Activated CD4-positive, alpha-beta memory T cell treated with anti-CD3 and anti-CD28 coated beads for 36 hours (primary cell): ENCODE measurements at places on chromosomes 1 and 21.
A peak's percentile ranks its signal among the peaks of the same experiment; 100 is the strongest.

DNA sequence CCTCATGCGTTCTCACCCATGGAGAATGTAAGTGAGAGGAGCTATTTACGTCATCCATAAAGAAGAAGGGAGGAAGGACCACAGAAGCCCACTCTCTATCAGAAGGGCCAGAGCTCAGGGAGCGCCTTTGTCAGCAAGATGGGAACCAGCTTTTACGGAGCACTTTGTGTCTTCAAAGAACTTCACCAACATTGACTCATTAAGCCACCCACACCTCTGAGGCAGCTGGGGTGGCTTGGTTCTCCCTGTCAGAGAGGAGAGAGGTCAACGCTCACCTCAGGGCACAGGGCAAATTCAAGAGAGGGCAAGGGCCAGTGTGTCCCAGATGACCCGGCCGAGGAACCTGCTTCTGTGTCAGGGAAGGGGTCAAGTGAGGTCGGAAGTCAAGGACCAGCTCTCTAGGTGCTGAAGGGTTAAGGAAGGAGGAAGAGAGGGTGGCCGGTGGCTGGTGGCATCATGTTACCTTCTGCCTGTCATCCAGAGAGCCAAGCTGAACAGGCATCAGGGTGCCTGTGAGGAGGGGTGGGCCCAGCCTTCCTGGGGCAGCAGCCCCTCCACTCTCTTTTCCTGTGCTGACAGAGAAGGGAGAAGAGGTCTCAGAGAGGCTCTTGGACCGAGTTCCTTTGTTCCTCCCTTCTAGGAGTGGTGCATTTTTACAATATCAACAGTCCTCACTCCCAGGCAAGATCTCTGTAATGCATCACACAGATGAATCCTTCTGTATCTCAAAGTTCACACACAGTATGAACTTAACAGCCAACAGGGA lies 109.0 kb downstream of the ETS2 start:
- peak; percentile 31 for DNase-seq

DNA sequence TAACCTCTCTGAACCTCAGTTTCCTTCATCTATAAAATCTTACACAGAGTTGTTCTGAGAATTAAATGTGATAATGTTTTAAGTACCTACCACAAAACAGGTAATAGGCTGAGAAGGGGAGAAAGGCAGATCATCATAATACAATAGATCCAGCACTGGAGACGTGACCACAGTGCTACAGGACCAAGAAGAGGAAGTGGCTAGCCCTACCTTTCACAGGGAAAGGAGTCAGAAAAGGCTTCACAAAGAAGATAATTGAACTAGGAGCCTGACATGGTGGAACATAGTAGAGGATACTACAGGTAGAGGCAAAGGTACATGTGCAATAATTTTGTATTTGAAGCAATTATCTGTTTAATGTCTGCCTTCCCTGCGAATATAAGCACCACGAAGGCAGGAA lies 45.1 kb downstream of the ERI3 start:
- no peak for DNase-seq

DNA sequence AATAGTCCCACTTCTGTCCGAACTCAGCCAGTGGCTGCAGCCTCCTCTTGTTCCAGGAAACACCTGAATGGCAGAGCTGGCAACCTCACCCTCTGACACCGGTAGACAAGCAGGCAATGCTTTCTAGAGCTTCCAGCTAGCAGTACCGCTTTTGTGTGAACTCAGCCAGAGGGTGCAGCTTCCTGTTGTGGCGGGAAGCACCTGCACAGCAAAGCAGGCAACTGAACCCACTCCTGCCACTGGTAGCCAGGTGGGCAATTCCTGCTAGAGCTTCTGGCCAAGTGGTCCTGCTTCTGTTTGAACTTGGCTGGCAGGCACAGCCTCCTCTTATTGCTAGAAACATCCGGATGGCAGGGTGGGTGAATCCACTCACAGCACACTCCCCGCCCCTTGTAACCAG lies 40.1 kb upstream of the TMPRSS15 start:
- no peak for DNase-seq

- no peak for DNase-seq
These were observed 104.8 kb upstream of the GRIK1 start for GRCh38 chr21:30044447-30045064.

GRCh38 chr1:155504207-155504606 lies 58.4 kb downstream of the ASH1L start:
- no peak for DNase-seq

- no peak for DNase-seq
These were observed 143.8 kb downstream of the TGFB2 start for GRCh38 chr1:218488986-218489385.

- no peak for DNase-seq
These were observed 771.6 kb upstream of the CXADR start for GRCh38 chr21:16741141-16741665.

- no peak for DNase-seq
These were observed 258.9 kb downstream of the SEC16B start for GRCh38 chr1:177710696-177711620.

DNA sequence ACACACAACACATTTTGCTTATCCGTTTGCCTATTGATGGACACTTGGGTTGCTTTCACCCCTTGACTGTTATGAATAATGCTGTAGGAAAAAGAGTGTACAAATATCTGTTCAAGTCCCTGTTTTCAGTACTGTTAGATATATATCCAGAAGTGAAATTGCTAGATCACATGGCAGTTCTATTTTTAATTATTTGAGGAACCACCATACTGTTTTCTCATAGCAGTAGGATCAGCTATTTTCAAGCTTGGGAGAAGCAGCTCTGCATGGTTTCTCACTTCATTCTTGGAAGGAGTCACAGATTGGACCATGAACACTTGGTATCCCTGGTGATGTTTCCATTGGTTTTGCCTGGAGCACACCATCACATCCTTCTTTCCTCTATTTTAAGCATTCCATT lies 114.4 kb upstream of the ZP4 start:
- no peak for DNase-seq

DNA sequence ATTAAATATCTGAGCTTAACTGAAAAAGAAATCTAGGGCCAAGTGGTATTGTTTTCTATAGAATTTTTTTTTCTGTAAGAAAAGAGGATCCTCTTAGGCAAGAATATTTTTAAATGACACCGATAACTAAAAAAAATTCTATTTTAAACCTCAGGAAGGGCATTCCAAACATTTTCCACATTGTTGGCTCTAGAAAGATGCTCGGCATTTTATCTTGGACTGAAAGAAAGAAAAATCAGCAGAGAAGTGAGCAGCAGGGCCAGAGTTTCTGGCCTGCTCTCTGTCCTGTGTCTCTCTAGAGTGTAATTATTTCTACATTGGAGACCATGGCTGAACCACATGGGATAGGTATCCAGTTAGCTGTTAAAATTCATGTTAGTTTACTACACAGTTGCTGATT lies 192.5 kb upstream of the GREM2 start:
- no peak for DNase-seq

DNA sequence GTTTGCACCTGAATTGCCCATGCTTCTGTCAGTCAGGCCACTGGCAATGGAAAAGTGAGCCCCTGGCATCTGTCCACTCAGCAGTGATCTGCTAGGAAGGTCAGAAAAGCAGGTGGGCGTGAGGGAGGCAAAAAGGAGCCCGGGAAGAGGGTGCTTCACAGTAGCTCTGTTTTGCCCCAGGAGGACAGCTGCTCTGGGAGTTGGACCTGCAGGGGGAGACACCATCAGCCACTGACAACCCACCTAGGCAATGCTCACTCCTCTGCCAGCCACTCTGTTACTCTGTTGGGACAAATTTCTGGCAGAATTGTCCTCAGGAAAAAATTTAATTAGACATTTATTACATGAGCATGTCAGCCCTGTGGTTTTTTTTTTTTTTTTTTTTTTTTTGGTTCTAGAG lies 146.4 kb downstream of the LRIG2 start:
- DNase-seq = no peak

- peak; percentile 28 for DNase-seq
These were observed 264.9 kb downstream of the DYRK1A start for GRCh38 chr21:37631319-37632117.

GRCh38 chr1:91308544-91308943 lies 96.1 kb downstream of the HFM1 start:
- no peak for DNase-seq

DNA sequence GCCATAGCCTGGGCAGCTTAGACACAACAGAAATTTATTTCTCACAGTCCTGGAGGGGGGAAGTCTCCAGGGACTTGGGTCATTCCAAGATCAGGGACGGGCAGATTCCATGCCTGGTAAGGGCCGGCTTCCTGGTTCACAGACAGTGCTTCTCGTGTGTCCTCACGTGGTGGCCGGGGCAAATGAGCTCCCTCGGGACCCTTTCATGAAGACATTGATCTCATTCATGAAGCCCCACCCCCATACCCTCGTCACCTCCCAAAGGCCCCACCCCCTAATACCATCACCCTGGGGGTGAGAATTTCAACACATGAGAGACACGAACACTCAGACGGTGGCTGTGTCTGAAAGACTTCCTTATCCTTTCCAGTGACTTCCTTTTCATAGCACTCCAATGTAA lies 51.5 kb downstream of the ACOT7 start:
- no peak for DNase-seq

DNA sequence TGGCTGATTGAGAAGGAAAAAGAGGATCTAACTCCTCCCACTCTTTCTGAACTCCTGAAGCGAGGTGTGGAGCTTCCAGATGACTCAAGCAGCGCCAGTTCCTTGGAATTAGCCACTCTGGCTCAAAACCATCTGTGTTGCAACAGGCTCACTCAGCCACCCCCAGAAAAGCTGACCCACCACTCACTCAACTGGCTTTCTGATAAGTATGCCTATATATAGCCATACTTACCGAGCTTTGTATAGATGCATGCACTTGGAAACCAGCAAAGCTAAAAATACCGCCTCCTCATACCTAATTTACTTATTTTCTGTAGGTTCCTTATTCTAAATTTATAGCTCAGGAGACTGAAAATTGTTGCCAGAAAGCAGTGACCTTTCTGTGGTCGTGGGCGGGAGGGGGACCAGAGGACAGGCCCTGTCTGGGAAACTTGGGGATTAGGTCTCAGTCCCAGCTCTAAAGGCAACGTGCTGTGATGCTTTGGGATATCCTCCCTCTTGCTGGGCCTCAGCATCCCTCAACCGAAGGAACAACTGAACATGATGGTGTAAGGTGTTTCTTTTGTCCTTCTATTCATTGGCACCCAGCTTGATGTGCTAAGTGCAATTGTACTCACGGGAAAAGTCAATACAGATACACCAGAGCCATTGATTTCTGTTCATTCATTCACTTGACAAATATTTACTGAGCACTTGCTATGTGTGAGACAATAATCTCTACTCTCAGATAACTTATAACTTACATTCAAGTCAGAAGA lies 65.7 kb downstream of the NENF start:
- DNase-seq = no peak

GRCh38 chr1:23719162-23719820 lies 24.0 kb upstream of the ELOA start:
- peak; percentile 15 for DNase-seq

- no peak for DNase-seq
These were observed 21.2 kb downstream of the JAM2 start for GRCh38 chr21:25660233-25660632.

GRCh38 chr1:225822655-225823403 lies 12.9 kb downstream of the EPHX1 start:
- DNase-seq = no peak

DNA sequence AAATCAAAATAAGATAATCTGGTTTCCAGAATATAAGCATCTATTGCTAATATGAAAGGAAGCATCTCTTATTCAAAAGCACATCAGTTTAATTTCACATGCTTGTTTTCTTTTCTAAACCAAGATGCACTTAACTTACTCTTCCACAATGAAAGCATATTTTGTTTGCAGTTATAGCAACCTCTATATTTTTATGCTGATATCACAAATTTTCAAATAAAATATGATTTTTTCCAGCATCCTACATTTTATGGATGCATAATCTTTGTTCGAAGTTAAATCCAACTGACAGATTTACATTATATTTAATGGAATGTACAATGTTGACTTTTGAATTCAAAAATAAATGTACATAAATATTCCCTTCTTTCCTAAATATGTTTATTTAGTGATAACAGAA lies 978.3 kb upstream of the B3GALT2 start:
- DNase-seq = no peak

- no peak for DNase-seq
These were observed 144.7 kb downstream of the PCBP3 start for GRCh38 chr21:45788198-45788597.

GRCh38 chr1:221069986-221070385 lies 190.7 kb downstream of the HLX start:
- no peak for DNase-seq

- DNase-seq = no peak
These were observed 38.5 kb downstream of the CRB1 start for GRCh38 chr1:197306381-197307062.

DNA sequence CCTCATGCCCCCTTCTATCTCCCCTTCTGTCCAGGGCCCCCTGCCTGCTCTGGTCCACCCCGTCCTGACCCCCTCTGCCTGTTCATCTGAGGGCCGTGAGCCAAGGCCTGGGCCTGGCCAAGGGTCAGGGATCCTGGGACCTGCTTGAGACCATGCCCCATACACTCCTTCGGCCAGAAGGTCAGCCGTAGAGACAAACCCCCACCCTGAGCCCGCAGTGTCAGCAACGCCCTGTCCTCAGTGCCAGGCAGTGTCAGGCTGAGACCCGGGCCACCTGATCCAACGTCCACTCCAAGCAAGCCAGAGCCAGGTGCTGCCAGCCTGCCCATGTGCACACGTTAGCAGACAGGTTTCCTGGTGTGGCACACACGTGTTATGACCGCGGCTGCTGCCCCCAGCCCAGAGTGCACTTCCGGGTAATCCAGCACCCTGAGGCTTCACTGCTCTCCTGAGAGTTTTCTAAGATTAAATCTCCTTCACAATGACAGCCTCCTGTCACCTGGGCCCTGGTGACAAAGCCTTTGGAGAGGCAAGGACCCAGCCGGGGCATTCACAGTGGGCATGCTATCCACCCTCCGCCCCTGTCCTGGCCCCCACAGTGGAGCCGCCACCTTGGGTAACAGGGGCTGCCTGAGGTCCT lies 10.1 kb upstream of the SAMD11 start:
- no peak for DNase-seq

DNA sequence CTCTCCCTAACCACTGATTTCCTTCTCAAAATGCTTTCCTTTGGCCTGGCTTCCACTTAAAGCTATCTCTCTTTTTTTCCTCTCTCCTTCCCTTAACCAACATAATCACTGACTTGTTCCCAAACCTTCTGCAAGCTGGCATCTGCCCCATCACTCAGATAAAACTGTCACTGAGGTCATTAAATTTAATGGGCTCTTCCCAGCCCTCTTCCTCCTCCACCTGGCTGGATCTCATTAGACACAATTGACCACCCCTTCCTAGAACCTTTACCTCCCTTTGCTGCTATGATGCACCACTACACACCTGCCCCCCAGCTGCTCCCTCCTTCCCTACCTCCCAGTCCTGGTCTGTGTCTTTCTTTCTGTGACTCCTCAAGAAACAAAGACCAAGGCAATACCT lies 44.0 kb upstream of the GJB5 start:
- DNase-seq = no peak

GRCh38 chr1:14479865-14480264 lies 118.6 kb upstream of the KAZN start:
- no peak for DNase-seq
